ENCODE measurements at places on chromosomes 5 and 9.

- no peak for DNase-seq
Measured at GRCh38 chr5:35754481-35754880, 102.2 kb upstream of the IL7R start.

DNA sequence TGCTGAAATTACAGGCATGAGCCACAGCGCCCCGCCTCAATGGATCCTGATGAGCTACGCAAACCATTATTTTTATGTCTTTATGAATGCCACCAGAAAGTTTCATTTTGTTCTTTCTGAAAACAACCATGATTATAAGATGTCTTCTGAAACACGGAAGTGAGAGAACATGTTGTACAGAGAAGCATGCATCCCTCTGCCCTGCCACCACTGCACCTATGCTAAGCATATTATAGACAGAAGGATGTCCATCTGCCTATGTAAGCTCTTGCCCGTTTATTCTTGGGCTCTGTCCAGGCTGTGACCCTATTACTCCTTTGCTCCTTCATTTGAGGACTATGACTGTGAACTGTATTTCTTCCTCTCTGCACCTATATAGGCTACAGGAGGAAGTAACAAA is 74.3 kb downstream of the GRAMD2B start:
- no peak for DNase-seq

- no peak for DNase-seq
Measured at GRCh38 chr5:10708189-10708944, 52.7 kb downstream of the DAP start.

GRCh38 chr5:158100373-158100888 is 241.5 kb upstream of the CLINT1 start:
- DNase-seq: peak; percentile 61

- DNase-seq: no peak
Measured at GRCh38 chr5:4860631-4861030, 279.5 kb upstream of the ADAMTS16 start.

GRCh38 chr5:179568721-179569120 is 18.4 kb downstream of the RUFY1 start:
- peak; percentile 40 for DNase-seq

- DNase-seq: no peak
Measured at GRCh38 chr9:89413963-89414638, 83.8 kb downstream of the SEMA4D start.

DNA sequence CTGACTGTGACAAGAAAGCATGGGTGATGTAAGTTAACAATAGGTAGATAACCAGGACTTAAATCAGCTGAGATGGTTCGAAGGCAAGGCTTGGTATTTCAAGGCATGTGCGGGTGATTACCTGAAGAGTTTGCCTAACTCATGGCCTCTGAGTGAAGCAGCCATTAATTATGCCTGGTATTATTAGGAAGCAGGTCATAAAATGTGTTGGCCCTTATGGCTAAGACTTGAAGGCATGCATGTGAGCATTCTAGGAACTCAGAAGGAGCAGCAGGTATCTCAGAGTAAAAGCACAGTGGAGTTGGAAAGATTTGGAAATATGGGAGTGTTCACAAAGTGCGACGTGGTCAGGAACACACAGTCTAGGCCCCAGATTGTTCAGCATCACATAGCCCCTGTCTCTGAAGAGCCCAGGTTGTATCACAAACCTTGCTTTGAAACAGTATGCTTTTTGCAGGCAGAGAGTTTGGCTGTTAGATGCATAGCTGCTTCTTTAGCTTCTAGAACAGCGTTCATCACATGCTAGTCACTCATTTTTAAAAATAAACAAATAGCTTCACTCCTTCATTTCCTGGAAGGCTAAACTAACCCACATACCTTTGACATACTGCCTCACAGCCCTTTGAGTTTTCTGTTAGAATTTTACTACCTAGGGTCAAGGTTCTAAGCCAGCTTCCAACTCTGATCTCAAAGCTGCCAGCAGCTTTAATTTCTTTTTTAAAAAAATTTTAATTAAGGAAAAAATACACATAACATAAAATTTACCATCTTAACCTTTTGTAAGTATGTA is 2.1 kb downstream of the HEXB start:
- DNase-seq: no peak

- DNase-seq: no peak
Measured at GRCh38 chr5:52786391-52786790, 1.3 kb upstream of the ITGA1 start.

DNA sequence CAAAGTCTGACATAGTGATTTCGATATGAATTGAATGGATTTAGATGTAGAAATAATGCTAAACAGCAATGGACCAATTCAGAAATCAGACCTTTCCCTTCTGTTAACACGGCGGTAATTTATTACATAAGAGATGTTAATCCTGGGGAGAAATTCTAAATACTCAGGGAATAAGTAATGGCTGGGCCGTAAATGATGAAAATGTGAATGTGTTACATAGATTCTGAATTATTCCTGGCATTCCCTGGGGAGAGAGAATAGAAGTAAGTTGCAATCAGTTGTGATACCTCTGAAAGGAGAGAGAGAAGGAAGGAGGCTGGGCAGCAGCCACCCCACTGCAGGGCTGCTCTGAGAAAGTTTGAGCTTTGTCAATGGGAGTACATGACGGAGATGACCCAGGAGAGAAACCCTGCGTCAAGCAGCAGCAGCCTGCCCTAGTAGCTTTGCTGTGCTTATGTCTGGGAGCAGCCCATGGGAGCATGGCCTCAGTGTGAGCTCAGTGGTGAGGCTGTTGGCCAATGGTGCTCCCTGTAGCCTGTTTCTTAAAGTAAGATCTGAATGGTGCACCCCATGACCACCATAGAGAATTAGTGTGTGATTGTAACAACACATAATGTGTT is 420.1 kb downstream of the MTRR start:
- no peak for DNase-seq

DNA sequence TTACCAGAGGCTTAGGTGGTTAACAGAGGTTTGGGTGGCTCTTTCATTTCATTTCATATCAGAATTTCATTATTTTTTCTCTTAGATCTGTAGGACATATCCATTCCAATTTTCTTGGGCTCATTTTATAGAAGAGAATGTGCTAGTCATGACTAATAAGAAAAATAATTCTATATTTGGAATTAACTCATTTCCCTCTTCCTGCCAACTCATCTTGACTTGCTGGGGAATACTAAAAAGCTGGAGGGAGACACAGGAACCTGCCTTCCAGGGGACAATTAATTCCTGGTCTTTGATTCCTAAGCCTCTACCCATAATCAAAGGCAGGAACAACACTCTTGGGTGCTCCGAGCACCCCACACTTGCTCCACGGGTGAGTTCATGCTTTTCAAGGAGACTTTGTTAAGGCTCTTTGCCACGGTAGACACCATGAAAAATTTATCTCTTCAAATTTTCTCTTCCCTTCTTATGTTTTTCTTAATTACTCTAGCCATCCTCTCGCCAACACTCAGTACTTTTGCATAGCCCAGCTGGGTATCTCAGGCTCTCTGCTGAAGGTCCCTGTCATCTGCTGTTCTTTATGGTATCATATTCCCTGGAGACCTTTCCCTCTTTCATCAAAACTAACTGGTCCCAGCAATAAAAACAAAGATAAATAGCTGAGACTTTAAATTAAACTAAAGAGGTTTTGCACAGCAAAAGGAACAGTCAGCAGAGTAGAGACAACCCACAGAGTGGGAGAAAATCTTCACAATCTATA is 273.9 kb downstream of the NPR3 start:
- no peak for DNase-seq

DNA sequence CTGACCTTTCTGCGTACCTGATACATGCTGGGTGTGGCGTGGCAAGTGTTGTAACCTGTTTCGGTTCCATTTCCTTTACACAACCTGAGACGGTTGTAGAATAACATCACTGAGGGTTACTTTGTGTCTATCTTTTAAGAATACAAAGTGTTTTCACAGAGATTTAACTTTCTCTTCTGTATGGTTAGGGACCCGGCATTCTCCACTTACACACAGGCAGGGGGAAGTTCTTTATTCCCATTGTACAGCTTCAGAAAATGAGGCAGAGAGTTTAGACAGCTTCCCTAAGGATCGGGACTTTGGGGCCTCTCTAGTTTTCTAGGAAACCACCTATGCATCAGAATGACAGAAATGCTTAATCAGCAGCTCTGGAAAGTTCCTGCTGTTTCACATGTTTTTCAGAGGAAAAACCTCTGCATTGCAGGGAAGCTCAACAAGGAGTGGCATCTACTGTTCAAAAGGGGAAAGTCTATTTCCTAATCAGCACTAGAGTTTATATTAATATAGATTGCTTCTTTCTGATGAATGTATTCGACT is 41.3 kb downstream of the CAST start:
- peak; percentile 12 for DNase-seq

- no peak for DNase-seq
Measured at GRCh38 chr5:14182761-14183160, 39.6 kb downstream of the TRIO start.

DNA sequence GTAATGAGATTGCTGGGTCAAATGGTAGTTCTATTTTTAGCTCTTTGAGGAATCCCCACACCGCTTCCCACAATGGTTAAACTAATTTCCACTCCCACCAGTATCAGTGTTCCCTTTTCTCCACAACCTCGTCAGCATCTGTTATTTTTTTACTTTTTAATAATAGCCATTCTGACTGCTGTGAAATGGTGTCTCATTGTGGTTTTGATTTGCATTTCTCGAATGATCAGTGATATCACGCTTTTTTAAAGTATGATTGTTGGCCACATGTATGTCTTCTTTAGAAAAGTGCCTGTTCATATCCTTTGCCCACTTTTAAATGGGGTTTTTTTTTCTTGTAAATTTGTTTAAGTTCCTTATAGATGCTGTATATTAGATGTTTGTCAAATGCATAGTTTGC is 73.5 kb downstream of the MTAP start:
- DNase-seq: no peak

DNA sequence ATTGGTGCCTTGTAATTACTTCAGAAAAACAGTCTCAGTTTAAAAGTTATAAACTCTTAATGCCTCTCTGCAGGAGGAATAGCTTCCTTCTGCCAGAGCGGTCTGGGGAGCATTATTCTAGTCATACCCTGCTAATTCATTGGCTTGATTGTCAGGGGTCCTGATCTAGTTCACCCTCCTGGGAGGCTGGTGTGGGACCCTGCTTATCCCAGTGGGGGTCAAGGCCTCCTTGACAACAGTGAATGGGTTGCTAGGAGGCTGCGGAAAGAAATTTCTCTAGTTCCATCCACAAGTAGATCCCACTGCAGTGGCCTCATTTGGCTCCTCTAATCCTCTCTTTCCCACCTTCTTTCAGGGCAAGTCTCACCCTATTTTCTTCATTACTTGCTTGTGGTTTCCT is 105.7 kb downstream of the TMC1 start:
- DNase-seq: no peak

GRCh38 chr9:101028346-101029314 is at the start of gene PLPPR1:
PLPPR1 (plus strand) TSS chr9:101028727.
- DNase-seq: no peak

DNA sequence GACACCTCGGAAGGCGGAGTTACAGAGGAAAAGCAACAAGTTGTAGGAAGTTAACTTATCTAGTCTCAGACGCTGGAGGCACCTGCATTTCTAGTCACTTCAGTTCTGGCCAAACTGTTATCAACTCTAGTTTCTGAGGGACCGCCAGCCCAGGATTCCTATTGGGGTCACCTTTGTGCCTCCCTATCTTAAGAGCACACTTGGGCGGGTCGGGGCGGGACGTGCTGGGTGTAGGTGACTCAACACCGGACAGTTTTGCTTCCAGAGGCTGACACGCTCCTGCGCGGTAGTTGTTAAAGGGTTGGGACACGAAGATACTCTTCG is 679 bp upstream of the KDM4C start:
- DNase-seq: no peak

DNA sequence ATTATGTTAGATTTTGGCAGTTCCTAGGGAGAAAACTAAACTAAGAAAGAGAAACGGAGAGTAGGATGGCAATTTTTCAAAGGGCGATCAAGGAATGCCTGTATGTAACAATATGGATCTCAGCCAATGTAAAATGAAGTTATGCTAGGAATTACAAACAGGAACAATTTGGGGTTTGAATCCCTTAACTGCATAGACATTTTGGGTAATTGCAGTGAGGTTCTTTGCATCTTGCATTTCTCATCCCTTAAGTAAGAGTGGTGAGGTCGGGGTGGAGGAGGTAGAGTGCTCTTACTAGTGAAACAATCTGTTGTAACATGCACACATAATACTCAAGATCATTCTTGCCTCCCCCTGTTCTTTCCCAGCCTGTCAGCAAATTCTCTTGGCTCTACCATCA is 137.6 kb downstream of the NPR3 start:
- no peak for DNase-seq

DNA sequence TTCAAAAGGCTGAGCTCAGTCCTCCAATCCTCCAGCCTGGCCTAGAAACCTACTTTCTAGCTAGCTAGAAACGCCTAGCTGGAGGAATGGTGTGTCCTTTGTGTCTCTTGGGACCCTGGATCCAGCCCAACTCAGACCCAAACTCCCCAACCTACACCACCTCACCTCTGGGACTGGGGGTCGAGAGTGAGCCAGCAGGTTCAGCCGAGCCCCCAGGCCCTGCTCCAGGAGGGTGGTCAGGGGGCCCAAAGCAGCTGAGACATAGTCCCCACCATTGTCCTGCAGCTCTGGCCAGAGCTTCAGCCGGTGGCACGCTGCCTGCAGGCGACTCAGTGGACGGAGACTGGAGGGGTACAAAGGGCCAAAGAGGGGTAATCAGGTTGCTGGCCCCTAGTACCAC is 6.2 kb downstream of the NOL6 start:
- DNase-seq: no peak

- no peak for DNase-seq
Measured at GRCh38 chr5:9438596-9439354, 107.1 kb downstream of the SEMA5A start.

DNA sequence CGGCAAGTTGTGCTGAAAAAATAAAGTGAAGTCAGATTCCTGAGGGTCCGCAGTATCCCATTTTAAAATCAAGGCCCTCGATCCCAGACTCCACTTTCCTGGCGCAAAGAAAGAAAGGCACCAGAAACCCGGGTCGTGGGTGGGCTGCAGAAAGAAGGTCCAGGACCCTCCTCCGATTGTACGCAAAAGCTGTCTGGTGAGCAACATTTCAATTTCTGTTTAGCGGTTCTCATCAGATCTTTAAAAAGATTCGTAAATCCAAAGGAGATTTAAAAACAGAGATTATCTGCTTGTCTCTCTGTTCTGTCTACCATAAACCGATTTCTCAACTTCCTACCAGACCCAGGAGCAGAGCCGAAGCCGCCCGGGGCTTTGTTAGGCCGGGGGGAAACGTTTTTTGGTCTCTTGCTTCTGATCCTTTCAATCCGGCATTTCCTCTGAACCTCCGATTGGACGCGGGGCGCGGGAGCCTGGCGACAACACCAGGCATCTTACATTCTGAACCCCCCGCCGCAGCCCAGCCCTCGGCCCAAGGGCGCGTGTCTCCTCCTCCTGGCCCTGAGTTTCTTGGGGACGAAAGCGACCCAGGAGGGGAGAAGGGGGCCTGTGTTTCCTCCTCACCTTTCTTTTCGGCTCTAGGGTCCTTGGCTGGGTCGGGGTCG is 746 bp downstream of the NKX2-5 start:
- DNase-seq: no peak

GRCh38 chr5:72402381-72402890 is 82.3 kb downstream of the PTCD2 start:
- DNase-seq: no peak

DNA sequence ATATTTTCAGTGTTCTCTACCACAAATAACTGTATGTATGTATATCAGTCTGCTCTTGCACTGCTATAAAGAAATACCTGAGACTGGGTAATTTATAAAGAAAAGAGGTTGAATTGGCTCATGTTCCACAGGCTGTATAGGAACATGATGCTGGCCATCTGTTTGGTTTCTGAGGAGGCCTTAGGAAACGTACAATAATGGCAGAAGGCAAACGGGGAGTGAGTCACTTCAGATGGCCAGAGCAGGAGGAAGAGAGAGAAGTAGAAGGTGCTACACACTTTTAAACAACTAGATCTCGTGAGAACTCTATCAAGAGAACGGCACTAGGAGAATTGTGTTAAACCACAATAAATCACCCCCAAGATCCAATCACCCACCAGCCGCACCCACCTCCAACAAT is 121.7 kb downstream of the ADAMTS6 start:
- no peak for DNase-seq

Data from inflammatory macrophage (primary cell).